WERI-Rb-1 (cell line): ENCODE measurements at places on chromosomes 16 and 17.

DNA sequence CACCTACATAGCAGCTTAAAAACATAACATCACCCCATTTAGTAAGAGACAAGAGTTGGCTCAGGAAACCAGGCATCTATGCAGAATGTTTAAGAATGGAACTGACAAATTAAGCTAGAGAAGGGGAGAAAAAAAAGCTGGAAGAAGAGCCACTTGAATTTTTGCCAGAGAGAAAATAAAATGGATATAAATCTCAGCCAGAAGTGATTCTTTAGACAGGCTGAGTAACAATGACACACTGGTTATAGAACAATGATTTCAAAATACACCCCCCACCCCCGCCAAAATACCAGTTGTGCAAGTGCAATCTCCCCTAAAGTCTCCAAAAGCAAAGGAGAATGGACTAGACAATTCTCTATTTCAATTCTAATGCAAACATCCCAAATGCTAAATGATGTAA is 22.4 kb downstream of the LSM12 start:
- DNase-seq, result no peak

DNA sequence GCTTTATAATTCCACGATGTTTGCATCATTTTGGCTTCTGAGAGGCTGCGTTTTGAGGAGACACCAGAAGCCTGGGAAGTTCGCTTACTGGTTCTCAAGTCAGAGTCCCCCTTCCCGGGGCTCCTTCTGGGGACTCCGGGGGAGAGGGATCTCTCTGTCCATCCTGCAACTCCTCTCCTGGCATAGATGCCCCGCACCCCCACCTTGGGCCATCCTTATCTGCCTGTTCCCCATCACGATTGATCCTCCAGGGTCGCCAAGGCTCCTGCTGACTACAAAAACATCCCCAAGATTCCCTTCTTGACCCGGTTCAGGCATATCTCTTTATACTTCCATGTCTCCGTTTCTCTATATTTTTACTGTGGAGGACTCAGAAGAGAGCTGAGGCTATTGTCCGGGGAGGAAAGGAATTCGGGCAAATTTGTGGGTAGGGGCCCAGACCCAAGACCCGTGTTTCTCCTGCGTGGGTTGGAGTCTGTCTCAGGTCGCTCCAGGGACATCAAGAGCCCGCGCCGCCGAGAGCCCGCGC is 18.4 kb upstream of the HOXB13 start:
- no peak for DNase-seq

GRCh38 chr17:44203731-44204440 is 4.2 kb upstream of the ATXN7L3 start:
- peak; percentile 78 for DNase-seq

GRCh38 chr16:4323071-4323844 is 7.4 kb downstream of the GLIS2 start:
- DNase-seq, result no peak

DNA sequence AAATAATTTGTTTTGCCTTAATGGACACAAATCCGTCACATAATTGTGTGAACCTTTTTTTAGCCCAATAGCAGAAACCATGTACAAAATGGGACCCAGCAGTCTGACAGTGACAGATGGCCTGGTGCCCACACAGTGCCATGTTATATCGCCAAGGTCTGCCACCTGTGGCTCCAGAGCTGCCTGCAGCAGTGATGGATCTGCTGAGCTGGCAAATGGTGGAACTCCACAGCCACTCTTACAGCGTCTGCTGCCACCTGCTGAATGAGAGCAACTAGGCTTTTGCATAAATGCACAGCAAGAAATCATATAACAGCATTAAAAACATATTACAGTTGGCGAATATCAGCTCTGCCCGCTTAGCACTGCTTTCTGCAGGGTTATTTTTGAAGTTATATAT is 59.4 kb downstream of the NUP93 start:
- DNase-seq, result peak; percentile 67

DNA sequence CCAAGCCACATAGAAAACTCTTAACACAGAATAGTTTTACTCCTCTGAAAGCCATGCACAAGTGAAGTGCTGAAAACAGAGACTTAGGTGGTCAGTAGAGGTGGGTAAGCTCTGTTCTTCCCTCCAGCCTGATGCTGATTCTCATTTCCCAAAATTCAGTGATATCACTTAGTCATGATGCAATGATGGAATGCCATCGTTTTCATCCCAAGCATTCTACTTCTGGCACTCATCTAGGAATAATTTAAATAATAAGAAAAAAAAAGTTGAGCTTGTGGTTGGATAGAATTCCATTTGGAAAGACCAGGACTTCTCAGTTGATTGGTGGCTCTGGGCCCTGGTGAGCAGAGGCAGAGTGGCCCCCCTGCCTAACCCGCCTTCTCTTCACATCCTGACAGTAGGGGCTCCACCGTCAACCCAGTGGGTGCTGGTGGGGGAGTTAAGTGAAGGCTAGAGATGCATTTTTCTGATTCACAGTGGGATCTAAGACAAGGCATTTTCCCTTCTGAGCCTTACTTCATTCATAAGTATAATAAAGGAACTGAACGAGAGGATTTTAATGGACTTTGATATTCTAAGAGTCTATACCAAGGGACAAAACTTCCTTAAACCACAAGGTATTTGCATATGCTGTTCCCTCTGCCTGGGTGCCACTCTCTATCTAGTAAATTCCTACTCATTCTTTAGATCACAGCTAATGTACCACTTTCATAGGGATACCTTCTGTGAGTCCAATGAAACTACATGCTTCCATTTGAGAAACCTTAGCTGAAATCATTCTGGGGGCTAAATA is 310.3 kb upstream of the DYNLRB2 start:
- no peak for DNase-seq

- DNase-seq, result no peak
Measured at GRCh38 chr17:70961341-70961740, 792.0 kb downstream of the KCNJ2 start.

- DNase-seq, result peak; percentile 48
Measured at GRCh38 chr16:3490911-3491629, 4.2 kb downstream of the C16orf90 start.

GRCh38 chr17:31413874-31414549 is 22.5 kb downstream of the RAB11FIP4 start:
- no peak for DNase-seq

- no peak for DNase-seq
Measured at GRCh38 chr17:79936641-79937381, 97.6 kb upstream of the CBX4 start.

GRCh38 chr17:77325577-77326075 is 184.9 kb downstream of the SEC14L1 start:
- peak; percentile 7 for DNase-seq

DNA sequence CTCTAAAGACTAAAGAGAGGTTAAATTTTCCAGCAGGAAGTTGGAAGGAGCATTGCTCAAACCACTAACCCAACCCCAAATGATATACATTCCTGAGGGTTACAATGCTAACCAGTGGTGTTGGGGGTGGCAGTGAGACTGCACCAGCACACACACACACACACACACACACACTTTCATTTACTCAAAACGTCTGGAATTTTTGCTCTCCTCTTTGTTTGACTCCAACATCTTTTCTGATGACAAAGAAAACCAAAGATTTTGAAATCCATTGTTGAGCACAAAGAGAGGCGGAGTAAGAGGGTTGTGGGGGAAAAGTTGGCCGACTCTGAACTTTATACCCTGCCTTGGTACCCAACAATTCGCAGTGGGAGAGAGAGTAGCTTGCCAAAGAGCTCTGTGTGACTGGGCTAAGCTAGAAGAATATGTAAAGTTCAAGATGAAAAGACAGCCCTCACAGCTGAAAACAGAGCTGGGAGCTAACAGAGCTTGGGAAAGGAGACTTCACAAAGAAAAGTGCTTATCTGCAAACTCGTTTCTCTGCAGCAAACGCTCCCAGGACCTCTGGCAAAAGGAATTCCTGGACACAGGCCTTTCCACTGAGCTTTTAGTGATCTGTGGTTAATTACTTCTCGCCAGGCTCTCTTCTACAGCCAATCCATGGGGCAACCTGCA is 426.0 kb upstream of the CDH11 start:
- no peak for DNase-seq

DNA sequence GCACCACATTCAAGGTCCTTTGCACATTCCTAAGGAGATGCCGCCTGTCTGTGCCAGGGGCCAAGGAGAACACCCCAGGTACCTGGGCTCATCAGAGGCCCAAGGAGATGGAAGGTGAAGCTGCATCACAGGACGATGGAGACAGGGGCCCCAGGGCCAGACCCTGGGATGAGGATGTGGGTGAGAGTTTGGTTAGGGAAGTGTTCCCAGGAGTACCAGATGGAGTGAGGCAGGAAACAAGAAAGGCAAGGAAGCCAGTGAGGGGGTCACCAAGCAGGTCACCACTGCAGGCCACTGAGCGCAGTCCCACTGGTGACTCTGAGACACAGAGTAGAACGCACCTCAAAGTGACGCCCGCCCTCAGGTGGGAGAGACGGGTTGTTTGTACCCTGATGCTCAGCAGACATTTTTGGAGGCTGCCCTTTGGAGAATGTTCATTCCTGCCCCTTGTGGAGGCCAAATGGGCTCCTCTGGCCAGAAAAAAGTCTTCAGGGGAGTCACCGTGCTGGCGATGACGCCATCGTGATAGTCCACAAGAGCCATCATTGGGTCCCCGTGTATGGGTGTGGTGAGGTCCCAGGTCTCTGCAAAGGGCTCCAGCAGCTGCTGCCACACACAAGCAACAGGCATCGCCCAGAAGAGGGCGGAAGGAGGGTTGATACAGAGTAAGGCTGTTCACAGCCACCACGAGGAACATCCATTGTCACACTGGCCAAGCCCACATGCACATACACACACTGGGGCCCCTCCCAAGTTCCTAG is 57.5 kb downstream of the BEAN1 start:
- no peak for DNase-seq

- DNase-seq, result no peak
Measured at GRCh38 chr17:61562287-61562686, 28.7 kb downstream of the NACA2 start.

GRCh38 chr17:78735832-78736525 is 46.1 kb downstream of the CYTH1 start:
- DNase-seq, result no peak

DNA sequence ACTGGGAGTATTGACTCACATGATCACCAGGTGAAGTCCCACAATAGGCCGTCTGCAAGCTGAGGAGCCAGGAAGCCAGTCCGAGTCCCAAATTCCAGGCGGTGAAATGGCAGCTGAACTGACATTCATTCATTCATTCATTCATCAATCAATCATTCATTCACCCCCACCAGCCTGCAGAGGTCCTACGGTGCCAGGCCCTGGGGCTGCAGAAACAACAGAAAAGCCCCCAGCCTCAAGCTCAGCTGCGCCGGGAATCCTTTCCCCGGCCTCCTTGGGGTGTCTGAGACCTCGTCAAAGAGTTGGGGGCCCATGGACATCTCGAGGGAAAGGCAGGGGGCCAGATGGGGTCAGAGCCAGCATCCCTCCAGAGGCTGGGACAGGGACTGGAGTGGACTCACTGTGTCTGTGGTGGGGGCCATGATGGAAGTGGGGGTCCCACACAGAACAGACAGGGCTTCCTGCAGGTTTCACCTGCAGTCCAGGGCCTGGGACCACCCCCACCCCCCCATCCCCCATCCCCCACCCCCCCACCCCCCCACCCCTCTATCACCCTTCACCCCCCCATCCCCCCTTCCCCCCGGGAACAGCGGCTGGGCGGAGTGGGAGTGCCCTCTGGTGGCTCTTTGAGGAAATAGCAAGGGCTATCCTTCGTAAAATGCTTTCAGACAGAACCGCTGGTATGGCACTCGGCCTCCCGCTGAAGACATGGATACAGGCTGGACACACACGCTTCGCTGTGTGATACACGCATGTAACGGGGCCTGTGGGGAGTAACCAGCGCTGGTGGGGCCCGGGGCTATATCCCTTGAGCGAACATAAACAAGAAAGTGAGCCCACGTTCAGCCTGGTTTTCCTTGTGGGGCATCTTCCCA is 8.5 kb upstream of the ZC3H18 start:
- peak; percentile 30 for DNase-seq

DNA sequence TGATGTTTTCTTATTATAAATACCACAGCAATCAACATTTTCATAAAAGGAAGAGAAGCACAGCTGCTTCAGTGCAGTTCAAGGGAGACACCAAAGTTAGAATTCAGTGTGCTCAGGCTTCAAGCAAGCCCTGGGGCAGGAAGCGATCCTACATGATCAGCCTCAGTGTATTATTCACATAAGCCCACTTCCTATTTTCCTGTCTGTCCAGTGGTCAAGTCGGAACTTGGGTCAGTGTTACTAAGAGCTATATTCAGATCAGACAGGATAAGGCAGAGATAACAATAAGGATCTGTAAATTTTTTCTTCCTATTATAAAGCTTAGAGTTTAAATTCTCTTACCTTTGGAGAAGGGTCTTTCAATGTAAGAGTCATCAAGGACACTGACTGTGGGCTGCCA is 12.9 kb downstream of the HEATR6 start:
- no peak for DNase-seq

DNA sequence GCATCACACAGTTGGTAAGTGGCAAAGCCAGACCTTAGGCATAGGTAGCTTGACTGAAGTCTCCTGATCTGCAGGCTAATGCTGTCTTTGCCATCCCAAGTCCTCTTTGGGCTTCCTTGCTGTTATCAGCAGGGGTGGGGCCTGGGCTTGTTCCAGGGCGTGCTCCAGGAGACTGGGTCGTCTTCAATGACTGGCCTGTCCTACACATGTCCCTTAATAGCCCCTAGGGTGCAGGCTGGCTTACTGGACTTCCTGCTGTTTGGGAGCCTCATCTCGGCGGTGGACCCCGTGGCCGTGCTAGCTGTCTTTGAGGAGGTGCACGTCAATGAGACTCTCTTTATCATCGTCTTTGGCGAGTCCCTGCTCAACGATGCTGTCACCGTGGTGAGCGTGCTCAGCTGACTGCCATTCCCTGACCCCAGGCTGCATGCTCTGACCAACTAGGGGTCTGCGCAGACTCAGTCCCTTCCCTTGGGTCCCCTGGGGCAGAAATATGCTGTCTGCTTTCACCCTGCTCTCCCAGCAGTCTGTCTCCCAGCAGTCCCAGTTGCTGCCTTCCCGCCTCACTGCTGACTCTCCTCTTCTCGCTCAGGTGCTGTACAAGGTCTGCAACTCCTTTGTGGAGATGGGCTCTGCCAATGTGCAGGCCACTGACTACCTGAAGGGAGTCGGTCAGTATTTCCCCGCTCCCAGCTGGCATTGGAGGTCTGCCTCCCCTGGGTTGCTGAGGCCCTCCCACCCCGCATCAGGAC is 6.2 kb downstream of the SLC9A5 start:
- DNase-seq, result no peak

DNA sequence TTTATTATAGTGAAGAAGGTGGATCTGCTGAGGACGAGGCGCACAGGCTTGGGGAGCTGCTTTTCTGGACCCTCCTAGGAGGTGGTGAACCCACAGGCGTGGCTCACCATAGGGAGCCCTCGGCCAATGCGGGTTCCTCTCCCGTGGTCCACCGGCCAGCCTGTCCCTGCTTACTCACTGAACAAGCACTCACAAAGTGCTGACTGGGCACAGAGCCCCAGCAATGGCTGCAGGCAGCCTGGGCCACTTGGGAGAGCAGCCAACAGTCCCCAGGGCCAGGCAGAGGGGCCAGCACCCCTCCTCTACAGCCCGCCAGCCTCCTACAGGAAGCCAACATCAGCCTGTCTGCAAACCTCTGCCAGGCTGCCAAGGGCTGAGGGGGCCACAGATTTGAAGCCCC is 19.1 kb upstream of the NCBP3 start:
- no peak for DNase-seq

- no peak for DNase-seq
Measured at GRCh38 chr17:71535321-71535720, 585.5 kb upstream of the SOX9 start.

GRCh38 chr17:81473019-81473418 is 39.6 kb downstream of the ACTG1 start:
- no peak for DNase-seq

- DNase-seq, result no peak
Measured at GRCh38 chr17:83072600-83073358, 6.6 kb upstream of the METRNL start.
